Stimulated activated CD8-positive, alpha-beta memory T cell treated with anti-CD3 and anti-CD28 coated beads, Interleukin-7, amount 100 ng/mL, for 1 hour (primary cell): ENCODE measurements at places on chromosomes 2 and 18.

- no peak for DNase-seq
Measured at GRCh38 chr18:3664563-3665178, 214.7 kb downstream of the TGIF1 start.

GRCh38 chr18:55988537-55988936, 400.5 kb upstream of the TCF4 start:
- DNase-seq = no peak

- DNase-seq = peak; percentile 54
Measured at GRCh38 chr2:43218702-43219382, 7.6 kb downstream of the ZFP36L2 start.

- no peak for DNase-seq
Measured at GRCh38 chr2:40220177-40220925, 231.5 kb downstream of the SLC8A1 start.

DNA sequence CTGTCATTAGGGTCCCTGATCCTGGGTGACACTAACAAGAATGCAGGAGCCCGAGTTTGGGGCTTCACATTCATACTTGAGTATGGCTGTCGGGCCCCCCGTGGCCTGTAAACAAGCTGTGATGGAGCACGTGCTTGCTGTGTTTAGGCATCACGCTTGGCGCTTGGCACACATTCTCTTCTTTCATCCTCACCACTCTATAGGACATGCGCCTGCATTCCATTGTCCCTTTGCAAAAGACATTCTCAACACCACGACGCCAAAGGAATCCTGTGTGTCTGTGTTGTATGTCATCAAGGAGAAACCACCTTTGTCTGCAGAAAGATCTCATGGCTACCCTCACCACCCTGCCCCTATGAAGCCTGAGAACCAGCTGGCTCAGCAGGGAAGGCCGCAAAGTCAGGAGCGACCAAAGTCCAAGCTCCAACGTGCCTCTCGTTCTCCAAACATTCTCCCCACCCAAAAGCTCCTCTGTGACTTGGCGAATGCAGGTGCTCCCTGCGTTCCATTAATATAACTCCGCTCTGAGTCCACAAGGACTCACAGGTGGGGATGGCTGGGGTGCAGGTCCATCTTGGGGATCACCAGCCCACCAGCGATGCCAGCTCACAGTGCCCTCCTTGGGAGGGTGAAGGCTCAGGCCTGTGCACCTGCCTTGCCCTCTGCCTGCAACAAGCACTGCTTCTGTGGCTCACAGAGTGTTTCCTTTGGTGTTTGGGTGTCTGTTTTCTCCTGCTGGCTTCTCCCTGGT, 6.2 kb upstream of the PER2 start:
- DNase-seq = no peak

GRCh38 chr2:73983322-73984202, 1.1 kb upstream of the TET3 start:
- DNase-seq = no peak

- DNase-seq = no peak
Measured at GRCh38 chr2:134406311-134406710, 152.4 kb downstream of the MGAT5 start.

DNA sequence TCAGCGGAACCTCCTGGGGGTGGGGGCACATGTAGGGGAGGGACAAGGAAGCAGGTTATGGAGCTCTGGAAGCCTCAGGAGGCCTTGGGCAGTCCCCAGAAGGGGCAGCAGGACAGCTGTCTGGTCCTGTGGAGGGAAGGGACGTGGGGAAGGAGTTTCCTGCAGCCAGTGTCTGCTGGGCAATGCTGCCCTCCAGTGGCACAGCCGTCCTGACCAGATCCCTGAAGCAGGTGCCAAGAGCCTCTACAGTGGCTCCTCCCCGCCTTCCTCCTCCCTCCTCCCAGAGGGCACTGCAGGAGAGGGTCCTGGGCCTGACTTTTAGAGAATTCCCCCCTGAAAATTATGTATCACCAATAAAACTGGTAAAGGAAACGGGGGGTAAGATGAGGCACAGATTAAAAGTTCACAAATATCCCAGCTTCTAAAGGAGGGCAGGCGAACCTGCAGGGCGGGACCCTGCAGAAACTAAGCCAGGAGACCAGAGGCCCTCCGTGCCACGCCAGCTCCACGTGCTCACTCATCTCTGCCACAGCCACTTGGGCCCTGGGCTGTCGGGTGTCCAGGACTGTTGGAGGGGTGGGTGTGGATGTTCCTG, 258.5 kb downstream of the TWIST2 start:
- no peak for DNase-seq

DNA sequence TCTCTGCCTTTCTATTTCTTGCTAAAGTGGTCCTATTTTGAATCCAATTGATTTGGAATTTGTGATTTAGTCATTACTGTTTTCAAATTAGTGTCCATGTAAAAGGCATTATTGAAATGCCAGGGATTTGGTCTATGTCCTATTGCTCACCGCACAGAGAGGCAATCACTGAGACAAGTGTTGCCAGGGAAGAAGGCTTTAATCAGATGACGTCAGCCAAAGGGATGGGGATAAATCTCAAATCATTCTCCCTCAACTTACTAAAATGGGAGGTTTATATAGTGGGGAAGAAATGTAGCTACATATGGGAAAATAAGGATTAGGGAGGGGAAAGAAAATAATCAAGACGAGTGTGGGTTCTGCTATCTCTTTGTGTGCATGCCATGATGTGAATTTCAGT, 9.6 kb downstream of the SERPINB12 start:
- DNase-seq = no peak

- no peak for DNase-seq
Measured at GRCh38 chr2:26462511-26463243, 15.2 kb downstream of the OTOF start.
